ENCODE measurements at places on chromosomes 11 and 22. TPM values are rescaled to one million over a fixed set of nuclear protein-coding genes. Genes with fewer than 3 reads are reported as not detected.

The RASL10A gene
- 1.5 TPM for total RNA-seq

GRCh38 chr11:100576718-100577021 is 110.4 kb upstream of the ARHGAP42 start:
- no peaks in the 10 kb centered on the region for H3K27me3 ChIP-seq
- no peaks in the 10 kb centered on the region for H3K36me3 ChIP-seq
- DNase-seq, result no peak
- H3K4me1 ChIP-seq, result no peaks in the 10 kb centered on the region

GRCh38 chr11:87304412-87304811 is 266.7 kb downstream of the TMEM135 start:
- no peaks in the 10 kb centered on the region for H3K36me3 ChIP-seq
- DNase-seq, result no peak
- H3K27ac ChIP-seq, result no peak overlapping the region
- no peak overlapping the region for H3K4me3 ChIP-seq

The SEPTIN3 gene
- 0.89 TPM for total RNA-seq

DNA sequence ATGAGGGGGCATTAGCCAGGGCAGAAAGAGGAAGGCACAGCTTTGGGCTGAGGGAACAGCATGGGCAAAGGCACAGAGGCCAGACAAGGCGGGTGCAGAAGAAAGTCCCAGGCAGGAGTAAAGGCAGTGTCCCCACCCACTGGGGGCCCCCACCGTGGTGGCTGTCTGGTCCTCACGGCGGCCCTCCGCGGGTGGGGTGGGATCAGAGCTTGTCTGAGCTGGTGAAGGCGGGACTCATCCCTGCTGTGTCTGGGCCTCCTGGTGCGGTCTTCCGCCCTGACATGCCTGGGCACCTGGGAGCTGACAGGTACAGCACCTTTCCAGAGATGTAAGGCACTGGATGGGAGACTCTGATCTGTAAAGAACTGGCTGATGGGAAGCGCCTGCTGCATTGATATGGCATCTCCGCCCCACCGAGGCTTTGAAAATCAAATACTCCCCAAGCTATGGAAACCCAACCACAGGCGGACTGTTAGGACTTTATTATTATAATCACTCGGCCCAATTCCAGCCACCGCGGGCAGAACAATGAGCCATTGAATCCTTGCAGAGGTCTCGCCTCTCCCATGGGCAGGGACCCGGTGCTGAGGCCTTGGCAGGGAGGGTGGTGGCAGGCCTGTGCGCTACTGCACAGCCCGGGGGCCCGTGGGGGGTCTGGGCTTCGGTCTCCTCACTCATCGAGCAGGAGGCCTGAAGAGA is 14.2 kb upstream of the GNB1L start:
- H3K27me3 ChIP-seq, result no peaks in the 10 kb centered on the region
- peak; percentile 6 for DNase-seq
- H3K27ac ChIP-seq, result no peak overlapping the region
- no peak overlapping the region for H3K4me3 ChIP-seq
- H3K36me3 ChIP-seq, result no peaks in the 10 kb centered on the region

The CCDC15 gene
- total RNA-seq, result 4.0 TPM

DNA sequence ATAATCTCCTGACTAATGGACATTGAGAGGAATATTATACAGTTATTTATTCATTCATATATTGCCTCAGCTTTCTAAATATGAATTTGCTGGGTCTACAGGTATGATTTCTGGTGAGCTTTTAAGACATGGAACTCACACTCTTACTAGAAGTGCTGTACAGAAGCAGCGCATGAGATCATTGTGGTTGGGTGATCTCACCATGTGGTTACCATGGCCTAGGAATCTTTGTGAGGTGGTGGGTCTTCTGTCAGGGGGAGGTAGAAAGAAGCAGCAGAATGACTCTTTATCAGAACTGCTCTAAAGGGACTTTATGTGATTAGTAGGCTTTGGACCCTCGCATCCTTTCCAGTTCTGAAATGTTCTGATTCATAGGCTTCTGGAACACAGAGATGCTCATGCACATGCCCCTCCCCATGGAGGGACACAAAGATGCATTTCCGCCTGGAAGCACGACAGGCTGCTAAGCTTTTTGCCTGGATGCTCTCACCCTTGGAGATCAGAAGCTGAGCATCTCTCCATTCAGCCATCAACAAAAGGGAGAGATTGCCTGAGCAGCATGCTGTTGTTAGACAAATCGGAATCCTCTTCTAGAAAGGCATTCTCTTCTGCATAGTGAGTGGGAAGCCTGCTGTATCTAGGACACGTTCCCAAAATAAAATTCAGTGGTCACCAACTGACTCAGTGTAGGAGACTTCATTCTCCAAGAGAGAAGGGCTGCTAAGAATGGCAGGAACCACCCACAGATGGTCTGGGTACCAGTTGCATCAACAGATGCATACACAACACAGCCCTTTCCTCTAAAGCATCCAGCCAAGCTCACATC is 51.3 kb downstream of the KIRREL3 start:
- H3K27me3 ChIP-seq, result no peaks in the 10 kb centered on the region
- H3K4me1 ChIP-seq, result no peaks in the 10 kb centered on the region
- no peaks in the 10 kb centered on the region for H3K36me3 ChIP-seq
- no peak overlapping the region for H3K4me3 ChIP-seq
- H3K27ac ChIP-seq, result no peak overlapping the region

GRCh38 chr22:30471616-30472318 is at the start of gene SEC14L3:
Gene SEC14L3 (minus strand): TSS chr22:30472017. CDS start chr22:30471958, 59 bp downstream.
- H3K4me1 ChIP-seq, result peaks cover 6% of the 10 kb centered on the region
- peak; percentile 20 for DNase-seq
- H3K27me3 ChIP-seq, result peaks cover 5% of the 10 kb centered on the region
- no peak within 1 kb of the TSS for H3K4me3 ChIP-seq
- no peaks in the 10 kb centered on the region for H3K36me3 ChIP-seq
- no peak within 1 kb of the TSS for H3K27ac ChIP-seq

DNA sequence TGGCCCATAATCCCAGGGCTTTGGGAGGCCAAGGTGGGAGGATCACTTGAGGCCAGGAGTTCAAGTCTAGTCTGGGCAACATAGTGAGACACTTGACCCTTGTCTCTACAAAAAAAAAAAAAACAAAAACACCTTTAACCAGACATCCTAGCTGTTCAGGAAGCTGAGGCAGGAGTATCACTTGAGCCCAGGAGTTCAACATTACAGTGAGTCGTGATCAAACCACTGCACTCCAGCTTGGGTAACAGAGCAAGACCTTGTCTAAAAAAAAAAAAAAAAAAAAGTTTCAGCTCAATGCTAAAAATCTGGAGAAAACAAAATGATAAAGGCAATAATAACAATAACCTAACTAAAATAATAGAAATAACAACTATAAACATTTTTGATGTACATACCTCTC is 22.6 kb upstream of the APLP2 start:
- no peak overlapping the region for H3K4me3 ChIP-seq
- no peaks in the 10 kb centered on the region for H3K36me3 ChIP-seq
- no peaks in the 10 kb centered on the region for H3K27me3 ChIP-seq
- no peak for DNase-seq

DNA sequence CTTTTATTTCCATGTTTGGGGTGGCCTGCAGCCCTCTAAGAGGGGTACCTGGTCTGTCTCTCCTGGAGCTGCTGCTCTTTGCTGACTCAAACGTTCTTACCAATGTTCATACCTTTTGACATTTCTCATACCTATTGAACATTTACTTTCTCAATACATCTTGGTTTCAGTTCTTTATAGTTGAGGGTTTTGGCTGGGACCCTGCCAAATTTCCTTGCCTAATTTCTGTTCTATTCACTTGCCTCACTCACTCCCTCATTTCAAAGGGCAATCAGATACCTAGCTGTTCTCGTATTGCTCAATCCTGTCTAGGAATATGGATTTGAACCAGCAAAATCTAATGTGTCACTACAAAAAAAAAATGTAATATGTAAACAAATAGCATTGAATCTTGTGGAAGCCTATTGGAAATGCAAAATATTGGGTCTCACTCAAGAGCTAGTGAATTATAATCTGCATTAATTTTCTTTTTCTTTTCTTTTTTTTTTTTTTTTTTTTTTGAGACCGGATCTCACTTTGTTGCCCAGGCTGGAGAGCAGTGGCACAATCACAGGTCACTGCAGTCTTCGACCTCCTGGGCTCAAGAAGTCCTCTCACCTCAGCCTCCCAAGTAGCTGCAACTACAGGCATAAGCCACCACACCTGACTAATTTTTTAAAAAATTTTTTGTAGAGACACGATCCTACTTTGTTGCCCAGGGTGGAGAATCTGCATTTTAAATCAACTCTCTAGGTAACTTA is 7.5 kb downstream of the OR6M1 start:
- DNase-seq, result no peak
- H3K27ac ChIP-seq, result peak overlapping the region; percentile 74
- no peaks in the 10 kb centered on the region for H3K36me3 ChIP-seq
- no peaks in the 10 kb centered on the region for H3K27me3 ChIP-seq
- no peak overlapping the region for H3K4me3 ChIP-seq

GRCh38 chr11:3989276-3989920 is 105.2 kb upstream of the RRM1 start:
- no peaks in the 10 kb centered on the region for H3K36me3 ChIP-seq
- peaks cover 9% of the 10 kb centered on the region for H3K4me1 ChIP-seq
- H3K27ac ChIP-seq, result no peak overlapping the region
- no peak for DNase-seq

DNA sequence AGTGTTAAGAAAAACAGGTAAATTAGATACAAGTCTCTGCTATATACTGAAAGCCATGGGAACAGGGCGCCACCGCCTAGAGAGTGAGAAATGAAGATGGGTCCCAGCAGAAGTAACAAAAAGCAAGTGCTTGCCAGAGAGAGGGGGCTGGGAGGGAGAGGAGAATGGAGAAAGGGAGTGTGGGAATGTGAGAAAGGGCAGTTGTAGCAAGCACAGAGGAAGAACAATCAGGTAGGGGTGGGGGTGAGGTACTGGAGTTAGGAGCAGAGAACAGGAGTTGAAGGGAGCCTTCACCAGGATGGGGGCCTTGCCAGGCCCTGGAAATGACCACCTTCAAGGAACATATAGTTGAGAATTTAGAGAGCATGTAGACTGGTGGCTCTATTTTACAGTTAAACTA is 66.8 kb downstream of the TCF20 start:
- no peak overlapping the region for H3K4me3 ChIP-seq
- H3K27ac ChIP-seq, result no peak overlapping the region
- H3K4me1 ChIP-seq, result peaks cover 2% of the 10 kb centered on the region
- H3K36me3 ChIP-seq, result peaks cover 6% of the 10 kb centered on the region
- no peak for DNase-seq

- H3K27ac ChIP-seq, result no peak overlapping the region
- DNase-seq, result peak; percentile 83
- H3K27me3 ChIP-seq, result peaks cover 25% of the 10 kb centered on the region
- no peak overlapping the region for H3K4me3 ChIP-seq
- H3K4me1 ChIP-seq, result peaks cover 40% of the 10 kb centered on the region
Observed at GRCh38 chr22:27137871-27138337, 480.5 kb downstream of the MIAT start.

The C11orf86 gene
- total RNA-seq, result not detected

The CDC42EP1 gene
- 14.9 TPM for total RNA-seq

- DNase-seq, result no peak
- no peaks in the 10 kb centered on the region for H3K27me3 ChIP-seq
- no peaks in the 10 kb centered on the region for H3K36me3 ChIP-seq
- peaks cover 22% of the 10 kb centered on the region for H3K4me1 ChIP-seq
- no peak overlapping the region for H3K4me3 ChIP-seq
Observed at GRCh38 chr11:34261820-34262219, 96.0 kb downstream of the ABTB2 start.

- peaks cover 9% of the 10 kb centered on the region for H3K27me3 ChIP-seq
- no peak overlapping the region for H3K4me3 ChIP-seq
- H3K27ac ChIP-seq, result no peak overlapping the region
- no peaks in the 10 kb centered on the region for H3K36me3 ChIP-seq
Observed at GRCh38 chr22:44661659-44662569, 40.1 kb upstream of the PRR5 start.

DNA sequence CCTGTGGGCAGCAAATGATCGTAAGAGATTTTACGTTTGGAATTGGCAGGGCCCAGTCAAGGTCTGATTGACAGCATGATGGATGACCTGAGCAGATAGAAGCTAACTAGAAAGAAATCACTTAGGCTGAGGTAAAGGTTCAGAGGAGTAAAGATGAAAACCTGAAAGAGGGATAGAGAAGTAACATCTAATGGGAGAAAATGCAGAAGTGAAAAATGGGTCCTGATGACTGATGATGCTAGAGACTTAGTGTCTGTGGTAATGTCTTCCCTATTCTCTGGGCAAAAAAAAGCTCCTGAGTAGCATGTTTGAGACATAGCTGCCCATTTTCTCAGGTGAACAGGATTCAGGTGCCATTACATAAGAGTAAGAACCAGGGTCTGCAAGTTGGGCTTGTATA is 628.8 kb upstream of the ANO5 start:
- no peaks in the 10 kb centered on the region for H3K36me3 ChIP-seq
- no peaks in the 10 kb centered on the region for H3K4me1 ChIP-seq
- no peak overlapping the region for H3K4me3 ChIP-seq
- H3K27ac ChIP-seq, result no peak overlapping the region

DNA sequence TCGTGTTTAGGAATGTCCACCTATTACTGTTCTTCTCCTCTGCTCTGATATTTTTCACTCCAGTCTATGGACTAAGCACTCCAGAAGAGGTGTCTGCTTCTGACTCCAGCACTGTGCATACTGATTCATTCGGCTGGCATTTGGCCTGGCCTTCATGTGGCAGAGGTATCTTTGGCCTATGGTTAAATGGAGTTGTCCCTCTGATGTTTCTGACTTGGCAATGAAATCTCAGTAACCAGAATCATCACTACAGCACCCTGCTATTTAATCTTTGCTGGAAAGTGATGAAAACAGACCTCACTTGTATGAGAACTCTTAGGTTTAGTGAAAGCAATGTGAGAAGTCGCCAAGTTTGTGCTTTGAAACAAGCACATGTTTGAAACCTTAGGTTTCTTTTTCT is 155.2 kb downstream of the MAML2 start:
- H3K36me3 ChIP-seq, result no peaks in the 10 kb centered on the region
- no peaks in the 10 kb centered on the region for H3K27me3 ChIP-seq
- no peak overlapping the region for H3K4me3 ChIP-seq
- peak overlapping the region; percentile 63 for H3K27ac ChIP-seq
- DNase-seq, result peak; percentile 66
- peaks cover 3% of the 10 kb centered on the region for H3K4me1 ChIP-seq

The TMEM25 gene
- total RNA-seq, result 14.2 TPM

The A4GALT gene
- total RNA-seq, result 17.0 TPM

GRCh38 chr22:30426388-30427353 is 1.1 kb downstream of the MTFP1 start:
- peak overlapping the region; percentile 77 for H3K4me3 ChIP-seq
- no peaks in the 10 kb centered on the region for H3K36me3 ChIP-seq
- H3K4me1 ChIP-seq, result peaks cover 42% of the 10 kb centered on the region
- peak; percentile 80 for DNase-seq
- H3K27me3 ChIP-seq, result no peaks in the 10 kb centered on the region
- peak overlapping the region; percentile 74 for H3K27ac ChIP-seq

- H3K4me1 ChIP-seq, result no peaks in the 10 kb centered on the region
- H3K36me3 ChIP-seq, result no peaks in the 10 kb centered on the region
- H3K4me3 ChIP-seq, result no peak overlapping the region
- no peak overlapping the region for H3K27ac ChIP-seq
- no peak for DNase-seq
Observed at GRCh38 chr11:34423300-34423699, 15.4 kb upstream of the CAT start.

The SNU13 gene
- total RNA-seq, result 99.8 TPM

The HEPN1 gene
- total RNA-seq, result not detected

- peak; percentile 51 for DNase-seq
- H3K27ac ChIP-seq, result no peak overlapping the region
- peaks cover 41% of the 10 kb centered on the region for H3K4me1 ChIP-seq
- no peaks in the 10 kb centered on the region for H3K36me3 ChIP-seq
Observed at GRCh38 chr11:69122630-69123431, 32.9 kb upstream of the SMIM38 start.

The UCP3 gene
- 2.0 TPM for total RNA-seq

GRCh38 chr22:40703174-40703573 is 23.9 kb downstream of the MCHR1 start:
- no peak overlapping the region for H3K4me3 ChIP-seq
- H3K27me3 ChIP-seq, result no peaks in the 10 kb centered on the region
- H3K4me1 ChIP-seq, result peaks cover 12% of the 10 kb centered on the region
- no peak for DNase-seq
- no peaks in the 10 kb centered on the region for H3K36me3 ChIP-seq

All from muscle of leg (tissue), 16 donors.